Femur (tissue), 1 donor: ENCODE measurements at places on chromosomes 16 and 17.

- DNase-seq = peak; percentile 91
These were observed 34.1 kb upstream of the SLC38A10 start for GRCh38 chr17:81328978-81329926.

- no peak for DNase-seq
These were observed 164.4 kb upstream of the CIBAR2 start for GRCh38 chr16:85276721-85277120.

- DNase-seq = no peak
These were observed 281.0 kb downstream of the CBLN1 start for GRCh38 chr16:49000594-49000993.

GRCh38 chr16:82043680-82044584 lies 8.9 kb downstream of the HSD17B2 start:
- DNase-seq = no peak

DNA sequence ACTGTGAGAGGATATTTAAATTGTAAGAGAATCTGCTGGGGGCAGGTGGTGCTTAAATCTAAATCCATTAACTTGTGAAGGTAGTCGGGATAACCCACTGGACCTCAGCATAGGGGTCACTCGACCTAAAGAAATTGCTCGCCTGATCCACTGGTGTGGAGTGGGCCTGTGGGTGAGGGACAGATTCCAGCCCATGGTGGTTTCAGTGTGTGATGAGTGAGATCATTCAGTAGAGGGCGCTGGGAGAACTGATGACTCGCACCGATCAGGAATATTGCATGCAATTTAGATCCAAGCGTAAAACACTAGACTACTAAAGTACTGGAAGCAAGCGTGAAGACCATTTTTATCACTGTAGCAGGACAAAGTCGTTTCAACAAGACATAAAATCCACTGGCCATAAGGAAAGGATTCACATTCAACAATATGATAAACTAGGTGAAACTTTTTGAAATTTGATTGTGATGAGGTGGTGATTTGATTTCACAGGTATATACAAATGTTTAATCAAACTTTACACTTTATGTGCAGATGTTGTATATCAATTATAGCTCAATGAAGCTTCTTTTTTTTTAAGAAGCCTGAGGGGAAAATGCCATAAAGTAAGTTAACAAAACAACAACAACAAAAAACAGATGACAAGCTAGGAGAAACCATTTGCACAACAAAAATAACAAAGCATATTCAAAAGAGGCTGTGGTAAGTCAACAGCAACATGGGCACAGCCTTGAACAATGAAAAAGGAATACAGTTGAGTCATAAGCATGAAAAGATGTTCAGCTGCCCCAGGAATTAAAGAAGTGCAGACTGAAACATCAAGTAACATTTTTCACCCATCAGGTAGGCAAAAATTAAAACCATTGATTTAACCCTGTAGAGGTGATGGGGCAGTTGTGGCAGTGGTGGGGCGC lies 7.5 kb upstream of the TMEM170A start:
- peak; percentile 69 for DNase-seq

GRCh38 chr17:51056813-51057510 lies 63.7 kb downstream of the SPAG9 start:
- DNase-seq = peak; percentile 68

DNA sequence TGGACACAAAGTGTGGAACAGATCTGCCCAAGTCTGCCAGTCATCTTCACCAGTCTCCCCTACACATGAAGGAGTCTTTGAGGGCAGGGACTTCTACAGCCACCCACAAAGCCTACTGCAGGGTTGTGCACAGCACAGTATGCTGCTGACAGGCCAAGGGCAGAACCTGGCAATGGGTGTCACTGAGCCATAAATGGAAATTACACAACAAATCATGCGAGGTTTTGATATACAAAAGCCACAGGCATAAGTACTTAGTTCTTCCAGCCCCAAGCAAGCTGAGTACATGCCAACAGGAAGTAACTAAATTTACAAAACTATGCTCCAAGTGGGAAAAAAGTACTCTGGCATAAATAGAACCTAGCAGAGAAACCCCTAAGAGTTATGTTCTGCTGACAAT lies 7.8 kb upstream of the PSMC3IP start:
- no peak for DNase-seq
